ENCODE measurements at places on chromosomes 2 and 18.

DNA sequence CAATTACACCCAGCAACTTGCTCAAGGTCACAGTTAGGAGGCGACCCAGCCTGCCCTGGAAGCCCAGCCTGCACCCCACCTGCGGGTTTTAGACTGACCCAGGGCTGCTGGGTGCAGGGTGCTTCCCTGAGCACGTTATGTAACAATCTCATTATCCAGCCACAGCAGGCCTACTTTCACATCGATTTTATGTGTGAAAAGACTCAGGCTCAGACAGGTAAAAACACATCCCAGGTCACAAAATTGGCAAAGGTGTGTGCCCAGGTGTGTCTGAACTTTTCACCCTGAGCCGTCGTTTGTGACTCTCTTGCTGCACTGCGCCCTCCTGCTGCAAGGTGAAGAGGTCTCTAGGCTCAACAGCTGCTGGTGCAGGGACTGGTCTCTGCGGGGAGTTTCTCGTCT lies 668.2 kb upstream of the HS6ST1 start:
- no peak for DNase-seq

DNA sequence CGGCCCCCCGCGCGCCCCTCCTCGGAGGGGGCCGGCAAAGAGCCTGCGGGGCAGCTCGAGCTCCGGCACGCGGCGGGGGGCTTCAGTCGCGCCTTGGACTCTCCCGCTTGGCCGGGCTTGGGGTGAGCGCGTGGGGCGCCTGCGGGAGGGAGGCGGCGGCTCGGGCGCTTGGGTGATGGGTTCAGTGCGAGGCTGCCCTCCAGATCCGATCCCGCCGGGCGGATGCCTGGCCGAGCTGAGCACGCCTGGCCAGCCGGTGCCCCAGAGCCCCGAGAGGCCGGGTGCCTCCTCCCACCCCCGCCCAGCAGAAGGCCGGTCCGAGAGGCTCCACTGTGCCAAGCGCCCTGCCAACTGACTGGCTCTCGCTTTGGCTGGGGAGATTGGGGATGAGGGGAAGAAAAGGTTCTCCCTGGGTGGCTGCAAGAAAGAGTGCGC lies 273 bp upstream of the NXPH2 start:
- DNase-seq: no peak

DNA sequence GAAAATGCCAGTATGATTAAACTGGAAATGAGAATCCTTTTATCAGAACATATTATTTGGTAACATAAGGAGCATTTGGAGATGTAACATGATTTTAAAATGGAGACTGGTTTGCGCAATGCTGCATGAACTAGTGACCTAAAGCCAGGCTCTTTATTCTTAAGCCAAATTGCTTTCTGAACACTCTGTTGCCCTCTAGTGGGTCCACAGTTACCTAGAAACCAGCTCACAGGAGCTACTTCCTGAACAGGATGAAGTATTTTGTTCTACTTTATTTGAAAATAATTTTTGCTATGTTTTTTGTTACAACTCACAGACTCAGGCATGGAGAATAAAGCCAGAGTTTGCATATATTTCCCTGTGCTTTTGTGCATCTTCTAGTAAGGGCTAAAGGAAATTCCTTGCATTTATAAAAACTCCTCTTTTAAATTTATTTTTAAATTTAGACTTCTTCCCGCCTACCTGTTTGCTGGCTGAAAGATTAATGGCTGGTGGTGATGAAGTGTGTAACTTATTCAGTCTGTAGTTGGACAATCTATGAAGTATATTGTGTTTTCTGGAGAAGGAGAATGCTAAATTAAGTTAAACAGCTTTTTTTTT lies 146.7 kb downstream of the PARD3B start:
- no peak for DNase-seq

DNA sequence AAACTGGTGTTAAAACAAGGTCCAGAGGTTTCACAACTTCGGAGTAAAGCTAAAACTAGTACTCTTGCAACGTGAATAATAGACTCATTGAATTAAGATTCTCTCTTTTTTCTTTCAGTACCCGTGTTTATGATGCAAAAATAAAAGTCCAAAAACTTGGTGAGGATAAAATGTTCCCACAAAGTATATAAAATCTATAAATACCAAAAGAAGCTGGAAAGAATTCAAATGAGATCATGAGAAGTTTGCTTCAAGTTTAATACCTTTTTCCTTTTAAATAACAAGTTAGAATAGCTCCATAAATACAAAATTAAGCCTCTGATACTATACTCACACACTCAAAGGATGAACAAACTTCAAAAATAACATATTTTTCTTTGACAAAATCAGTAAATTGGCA lies 34.0 kb downstream of the METTL4 start:
- DNase-seq: no peak

- no peak for DNase-seq
Measured at GRCh38 chr2:71813807-71814470, 333.7 kb downstream of the CYP26B1 start.

DNA sequence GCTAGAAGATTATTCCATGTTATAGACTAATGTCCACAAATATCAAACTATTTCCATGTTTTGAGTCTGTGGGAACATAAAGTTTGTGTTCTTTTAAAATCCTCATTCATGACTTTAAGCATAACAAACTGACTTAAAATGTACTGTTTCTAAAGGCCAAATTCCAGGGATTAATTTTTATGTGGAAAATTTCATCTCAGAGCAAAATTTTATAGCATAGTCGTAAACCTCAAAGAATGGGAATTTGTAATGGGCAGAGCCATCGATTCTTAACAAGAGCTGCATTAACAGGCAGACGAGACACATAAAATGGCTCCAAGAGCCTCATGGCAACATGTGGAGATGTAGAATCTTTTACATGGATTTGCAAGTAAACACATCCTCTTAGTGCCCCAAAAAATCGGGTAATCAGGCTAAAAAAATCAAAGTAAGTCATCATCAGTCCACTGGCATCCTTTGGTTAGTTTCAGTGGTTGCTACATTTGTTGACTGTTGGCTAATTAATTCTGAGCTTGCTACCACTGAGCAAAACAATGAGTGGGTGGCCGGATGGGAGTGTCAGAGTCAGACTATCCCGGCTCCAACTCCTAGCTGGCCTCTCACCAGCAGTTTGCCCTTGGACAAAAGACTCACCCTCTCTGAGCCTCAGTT lies 119.6 kb downstream of the FAM210A start:
- DNase-seq: peak; percentile 3

DNA sequence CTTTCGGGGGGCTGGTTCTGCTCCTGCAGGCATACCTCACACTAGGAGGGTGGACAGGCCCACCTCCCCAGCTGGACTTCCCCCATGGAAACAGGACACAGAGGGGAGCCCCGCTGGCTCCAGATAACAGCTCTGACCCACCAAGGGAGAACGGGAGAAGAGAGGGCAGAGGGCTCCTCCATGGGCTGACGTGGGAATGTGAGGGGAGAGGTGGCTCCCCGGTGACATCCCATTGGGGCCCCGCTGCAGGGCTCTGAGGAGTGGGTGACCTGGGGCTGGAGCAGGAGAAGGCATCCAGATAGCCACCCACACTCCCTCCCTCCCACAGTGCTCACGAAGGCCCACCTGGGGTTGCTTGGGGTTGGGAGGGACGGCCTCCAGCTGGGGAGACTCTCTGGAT lies 45.9 kb downstream of the FBLN7 start:
- no peak for DNase-seq

- no peak for DNase-seq
Measured at GRCh38 chr2:71640489-71640888, 187.1 kb downstream of the DYSF start.

DNA sequence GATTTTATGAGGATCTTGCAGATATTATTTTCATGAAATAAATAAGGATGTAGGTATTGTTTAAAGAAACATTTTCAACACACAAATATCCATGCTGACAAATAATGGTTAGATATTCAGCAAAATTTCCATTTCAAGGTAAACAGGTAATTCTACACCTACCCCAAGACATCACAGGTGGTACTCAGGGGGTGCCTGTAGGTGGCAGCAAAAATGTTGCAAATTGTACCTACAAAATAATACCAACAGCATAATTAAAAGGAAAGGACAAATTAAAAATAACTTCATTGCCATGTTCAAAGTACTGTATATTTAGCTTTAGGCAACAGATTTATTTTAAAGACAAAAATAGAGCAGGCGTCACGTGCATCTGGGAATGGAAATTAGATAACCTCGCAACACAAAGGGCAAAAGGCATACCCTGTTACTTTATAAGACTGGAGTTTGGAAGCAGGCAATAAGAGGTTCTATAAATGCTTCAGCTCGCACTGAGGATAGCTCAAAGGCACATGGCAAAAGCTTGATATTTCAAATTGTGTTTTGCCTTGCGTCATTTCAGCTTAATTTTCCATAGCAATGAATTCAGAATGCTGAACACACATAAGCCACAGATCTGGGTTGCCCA lies 630.5 kb downstream of the TDRD15 start:
- DNase-seq: no peak

GRCh38 chr2:177633910-177634294 lies 241.3 kb downstream of the AGPS start:
- no peak for DNase-seq

DNA sequence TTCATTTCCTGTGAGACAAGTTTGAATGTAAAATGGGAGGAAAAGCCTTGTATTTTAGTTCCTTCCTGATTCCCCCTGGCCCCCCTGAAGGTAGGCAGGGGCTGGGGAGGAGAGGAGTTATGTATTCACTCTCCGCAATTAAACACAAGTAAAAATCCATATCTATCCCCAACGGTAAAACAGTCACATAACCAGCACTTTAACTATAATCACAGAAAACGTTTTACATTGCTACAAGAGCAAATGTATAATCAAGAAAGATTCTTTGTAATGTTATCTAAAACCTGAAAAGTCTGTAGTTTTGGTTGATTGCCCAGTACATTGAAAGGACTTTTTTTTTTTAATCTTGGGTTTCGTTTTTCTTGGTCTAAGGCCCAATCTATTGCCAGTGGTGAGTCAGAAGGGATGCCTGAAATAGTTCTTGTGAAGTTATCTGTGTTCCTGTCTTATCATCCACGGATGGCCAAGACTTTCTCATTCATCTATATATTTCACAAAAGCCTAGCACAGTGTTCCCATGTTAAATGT lies 34.5 kb upstream of the CCNYL1 start:
- no peak for DNase-seq

- no peak for DNase-seq
Measured at GRCh38 chr2:48896870-48897269, 141.3 kb upstream of the LHCGR start.

GRCh38 chr18:70019136-70019535 lies 71.5 kb upstream of the CD226 start:
- no peak for DNase-seq

DNA sequence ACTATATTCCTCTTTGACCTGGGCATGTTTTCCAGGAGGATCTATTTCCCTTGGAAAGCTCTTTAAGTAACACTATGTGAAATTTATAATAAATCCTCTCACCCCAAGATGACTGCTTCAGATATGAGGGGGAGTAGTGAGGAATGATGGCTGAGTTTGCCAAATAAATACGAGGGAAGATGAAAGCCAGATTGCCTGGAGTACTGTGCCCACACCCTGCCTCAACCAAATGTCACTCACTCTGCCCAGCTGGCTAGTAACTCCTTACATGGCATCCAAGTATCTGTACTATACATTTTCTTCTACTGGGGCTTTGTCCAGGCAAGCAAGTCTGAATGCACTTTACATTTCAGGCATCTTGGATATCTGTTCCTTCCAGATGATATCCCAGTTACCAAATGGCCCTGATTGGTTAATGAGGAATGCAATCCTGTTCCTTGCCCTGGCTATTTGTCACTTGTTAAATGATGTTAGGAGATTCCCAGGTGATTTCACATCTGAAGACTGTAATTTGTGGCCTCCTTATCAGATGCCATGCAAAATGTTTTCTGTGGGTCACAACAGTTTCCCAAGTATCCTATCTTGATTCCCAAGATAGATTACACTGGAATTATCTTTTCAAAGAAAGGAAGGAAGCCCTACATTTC lies 191.8 kb downstream of the IKZF2 start:
- no peak for DNase-seq

GRCh38 chr2:26670171-26670570 lies 22.4 kb upstream of the KCNK3 start:
- no peak for DNase-seq

- DNase-seq: no peak
Measured at GRCh38 chr2:223797811-223798721, 39.3 kb downstream of the AP1S3 start.

DNA sequence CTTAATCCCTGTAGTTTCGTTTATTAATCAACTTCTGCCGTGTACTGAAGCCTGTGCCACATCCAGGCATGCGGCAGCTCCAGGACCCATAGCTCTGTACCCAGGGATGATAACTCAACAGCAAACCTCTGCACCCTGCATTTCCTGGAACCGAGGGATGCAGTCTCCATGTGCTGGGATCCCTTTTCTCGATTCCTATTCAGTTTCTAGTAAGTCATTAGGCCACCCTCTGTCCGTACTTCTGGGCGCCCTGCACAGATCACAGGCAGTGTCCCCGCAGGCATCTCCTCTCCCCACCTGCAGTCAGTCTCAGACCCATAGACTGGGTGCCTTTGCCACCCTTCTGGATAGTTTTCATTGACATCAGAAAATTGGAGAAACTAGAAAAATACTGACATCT lies 18.8 kb downstream of the TMEM18 start:
- no peak for DNase-seq

DNA sequence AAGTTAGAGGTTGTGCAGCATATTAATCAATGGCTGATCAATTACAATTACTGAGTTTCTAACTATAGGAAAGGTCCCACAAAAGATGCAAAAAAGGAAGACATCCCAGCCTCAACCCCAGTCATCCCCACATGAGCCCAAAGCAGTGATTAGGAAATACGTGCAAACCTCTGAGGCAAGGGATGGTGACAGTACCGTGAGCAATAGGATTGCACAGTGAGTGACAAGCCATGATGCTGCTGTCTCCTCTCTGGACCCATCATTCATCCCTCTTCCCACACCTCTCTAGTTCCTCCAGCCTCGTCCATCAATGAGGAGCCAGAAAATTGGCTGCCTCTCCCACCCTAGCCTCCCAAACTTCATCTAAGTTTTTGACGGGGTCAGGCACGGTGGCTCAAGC lies 4.0 kb upstream of the SLC11A1 start:
- no peak for DNase-seq

DNA sequence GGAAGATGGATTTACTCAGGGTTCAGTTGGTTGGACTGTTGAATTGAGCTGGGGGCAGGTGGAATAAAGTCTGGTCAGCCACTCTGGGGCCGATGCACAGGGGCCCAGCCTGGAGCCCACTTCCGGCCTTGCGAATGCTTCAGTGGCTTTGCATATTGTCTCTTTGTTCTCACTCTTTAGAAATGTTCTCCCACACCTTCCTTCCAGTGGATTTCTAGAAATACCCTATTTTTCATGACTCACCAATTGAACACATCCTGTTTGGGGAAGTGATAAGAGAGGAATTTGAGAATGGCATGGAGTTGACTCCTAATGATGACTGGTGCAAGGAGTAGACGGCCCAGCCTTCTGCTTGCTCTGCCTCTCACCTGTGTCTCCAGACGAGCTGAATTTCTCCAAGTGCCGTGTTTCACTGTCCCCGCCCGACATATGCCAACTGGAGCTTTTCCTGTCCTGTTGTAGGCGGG lies 28.1 kb downstream of the ASAP2 start:
- DNase-seq: no peak

- no peak for DNase-seq
Measured at GRCh38 chr2:218357236-218358177, 850 bp downstream of the CATIP start.

- DNase-seq: no peak
Measured at GRCh38 chr18:43314941-43315340, 37.7 kb upstream of the SYT4 start.

All from T-helper 2 cell treated with Interferon-gamma antibody and Interleukin-4, amounts not matched to agents 5 μg/mL and 100 μg/mL, for 36 hours (primary cell).